ENCODE measurements at places on chromosomes 11 and 22. TPM values are rescaled to one million over a fixed set of nuclear protein-coding genes. Genes with fewer than 3 reads are reported as not detected.

CEP164 gene
- total RNA-seq, result 27.5 TPM

ZDHHC13 gene
- 27.6 TPM for total RNA-seq

ANGPTL5 gene
- not detected for total RNA-seq

GRCh38 chr11:124586238-124586860 is 16.6 kb downstream of the OR8A1 start:
- no peak for DNase-seq

OR52I1 gene
- not detected for total RNA-seq

PLAAT5 gene
- 0.14 TPM for total RNA-seq

CLP1 gene
- 20.7 TPM for total RNA-seq

GRCh38 chr11:10310301-10310841 is 5.5 kb downstream of the ADM start:
- DNase-seq, result no peak

NLRP6 gene
- total RNA-seq, result not detected

DNA sequence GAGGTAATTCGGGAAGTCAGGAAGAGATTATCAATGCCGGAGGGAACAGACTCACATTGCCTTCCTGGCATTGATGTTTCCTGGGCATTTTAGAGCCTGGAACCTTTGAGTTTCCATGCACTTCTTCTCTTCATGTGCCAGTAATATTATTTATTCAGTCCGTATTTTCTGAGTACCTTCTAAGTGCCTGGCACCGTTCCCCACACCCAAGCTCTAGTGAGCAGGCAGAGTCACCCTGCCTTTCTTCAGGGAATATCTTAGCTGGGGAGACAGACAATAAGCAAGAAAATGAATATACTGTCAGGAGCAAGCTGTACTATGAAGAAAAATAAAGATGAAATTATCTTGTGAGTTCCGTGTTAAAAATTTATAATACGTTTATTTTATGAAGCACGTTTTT is 136.2 kb upstream of the SEZ6L start:
- DNase-seq, result no peak

DNA sequence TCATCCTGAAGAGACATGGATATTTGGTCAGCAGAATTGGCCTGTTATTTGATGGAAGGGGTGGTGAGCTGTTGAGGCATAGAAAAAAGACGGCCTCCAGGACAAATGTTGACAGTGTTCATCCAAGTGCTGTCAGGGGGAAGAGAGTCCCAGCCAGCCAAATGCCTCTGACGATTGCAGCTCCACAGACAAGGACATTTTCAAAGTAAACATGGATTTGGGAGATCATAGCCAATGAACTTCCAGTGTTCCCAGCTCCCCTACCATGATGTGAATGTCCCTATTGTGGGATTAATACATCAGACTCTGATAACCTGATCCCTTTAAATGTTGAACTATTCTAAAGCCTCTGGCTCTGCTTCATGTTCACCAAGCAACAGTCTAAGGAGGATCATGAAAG is 31.2 kb upstream of the PSMA1 start:
- no peak for DNase-seq
